ENCODE measurements at places on chromosomes 2 and 18.

GRCh38 chr18:79518683-79519128, 123.0 kb downstream of the NFATC1 start:
- DNase-seq = no peak

GRCh38 chr18:45282101-45282812, 333.0 kb upstream of the SLC14A2 start:
- no peak for DNase-seq

- DNase-seq = peak; percentile 28
These were observed 71.6 kb downstream of the ACTR2 start for GRCh38 chr2:65299246-65299645.

- DNase-seq = no peak
These were observed 22.9 kb downstream of the GPR35 start for GRCh38 chr2:240648155-240648649.

- no peak for DNase-seq
These were observed 277.0 kb downstream of the CDH2 start for GRCh38 chr18:27899893-27900292.

GRCh38 chr2:85545780-85546240, 6.8 kb downstream of the MAT2A start:
- no peak for DNase-seq

GRCh38 chr2:7031547-7032245, 114.5 kb downstream of the RNF144A start:
- no peak for DNase-seq

DNA sequence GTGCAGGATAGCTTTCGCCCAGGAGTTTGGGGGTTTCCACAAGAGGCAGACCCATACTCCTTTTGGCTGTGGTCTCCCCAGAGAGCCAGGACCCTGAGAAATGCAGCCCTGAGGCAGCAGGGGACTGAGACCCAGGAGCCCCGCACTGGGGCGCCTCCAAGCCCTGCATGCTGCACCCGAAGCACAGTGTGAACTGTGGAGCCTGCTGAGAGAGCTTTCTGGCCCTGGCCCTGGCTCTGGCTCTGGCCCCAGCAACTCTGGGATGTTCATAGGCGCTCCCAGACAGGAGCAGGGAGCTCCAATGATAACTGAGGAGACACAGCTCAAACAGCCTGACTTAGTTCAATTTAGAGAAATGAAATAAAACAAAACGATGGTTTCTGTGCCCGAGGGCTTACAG, 96.4 kb upstream of the TEX51 start:
- DNase-seq = no peak

- peak; percentile 59 for DNase-seq
These were observed 48.4 kb upstream of the CYTIP start for GRCh38 chr2:157492189-157492773.

GRCh38 chr2:215749092-215749957, 264.0 kb downstream of the MREG start:
- DNase-seq = no peak

GRCh38 chr2:7358865-7359447, 441.7 kb downstream of the RNF144A start:
- no peak for DNase-seq

GRCh38 chr2:78780864-78781583, 244.5 kb upstream of the REG3G start:
- no peak for DNase-seq

- DNase-seq = no peak
These were observed 1.8 kb downstream of the IL18RAP start for GRCh38 chr2:102424754-102425153.

GRCh38 chr2:55107436-55107835, 57.2 kb upstream of the RTN4 start:
- DNase-seq = no peak

DNA sequence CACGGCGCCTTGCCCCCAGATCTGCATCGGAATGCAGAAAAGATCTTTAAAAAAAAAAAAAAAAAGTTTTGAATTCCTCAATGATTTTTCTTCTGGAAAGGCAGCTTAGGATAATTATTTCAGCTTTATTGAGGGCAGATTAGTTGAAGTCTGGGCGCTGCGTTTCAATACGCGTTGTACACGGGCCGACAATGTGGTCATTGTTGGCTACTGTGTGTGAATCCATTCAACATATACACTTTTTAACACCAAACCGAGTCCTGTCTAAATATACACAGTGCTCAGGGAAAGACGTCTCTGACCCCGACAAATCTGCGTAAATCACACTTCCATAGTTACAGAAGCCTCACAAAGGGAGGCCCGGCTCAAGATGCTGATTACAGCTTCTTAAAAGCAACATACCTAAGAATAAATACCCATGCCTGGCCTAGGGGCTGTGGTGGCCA, 1.4 kb upstream of the SIX3 start:
- no peak for DNase-seq

- no peak for DNase-seq
These were observed at the start of gene DPP4 for GRCh38 chr2:162073888-162074631. DPP4 (minus strand) TSS chr2:162074215; CDS start chr2:162073981, 234 bp downstream.

GRCh38 chr2:95115418-95115817, 6.2 kb downstream of the MRPS5 start:
- DNase-seq = peak; percentile 51

DNA sequence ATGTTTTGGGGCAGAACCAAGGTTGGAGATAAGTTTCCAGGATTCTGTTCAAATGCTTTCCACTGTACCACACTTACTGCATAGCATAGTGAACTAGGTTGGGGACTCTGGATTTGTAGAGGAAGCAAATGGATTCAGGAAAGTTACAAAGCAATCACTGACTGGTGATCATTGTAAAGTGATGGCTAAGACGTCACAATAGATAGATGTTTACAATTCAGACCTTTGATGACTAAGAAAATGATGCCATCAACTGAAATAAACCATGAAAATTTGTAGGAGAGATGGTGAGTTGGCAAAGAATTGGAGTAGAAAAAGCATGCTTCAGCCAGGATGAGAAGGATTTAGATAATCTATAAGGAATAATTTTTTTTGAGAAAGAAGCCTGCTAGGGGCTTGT, 178.0 kb downstream of the UBE2E3 start:
- no peak for DNase-seq

- DNase-seq = no peak
These were observed 523.5 kb upstream of the ZEB2 start for GRCh38 chr2:145043399-145043834.

DNA sequence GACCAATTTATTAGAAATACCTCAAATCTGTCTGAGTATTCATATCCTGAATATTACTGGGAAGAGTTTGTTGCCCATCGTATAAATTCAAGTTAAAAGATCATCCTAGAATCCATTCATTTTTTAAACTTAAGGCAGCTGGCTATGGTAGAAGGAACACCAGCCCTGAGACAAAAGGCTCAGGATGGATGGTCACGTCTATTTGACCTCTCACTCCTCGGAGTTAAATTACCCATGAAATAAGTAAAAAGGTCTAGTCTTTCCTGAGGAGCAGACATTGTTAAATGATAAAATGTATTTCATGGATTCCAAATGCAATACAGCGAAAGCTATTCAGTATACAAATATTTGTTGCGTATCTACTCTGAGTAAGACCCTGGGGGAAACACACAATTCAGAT, 826.0 kb upstream of the LRATD1 start:
- no peak for DNase-seq

DNA sequence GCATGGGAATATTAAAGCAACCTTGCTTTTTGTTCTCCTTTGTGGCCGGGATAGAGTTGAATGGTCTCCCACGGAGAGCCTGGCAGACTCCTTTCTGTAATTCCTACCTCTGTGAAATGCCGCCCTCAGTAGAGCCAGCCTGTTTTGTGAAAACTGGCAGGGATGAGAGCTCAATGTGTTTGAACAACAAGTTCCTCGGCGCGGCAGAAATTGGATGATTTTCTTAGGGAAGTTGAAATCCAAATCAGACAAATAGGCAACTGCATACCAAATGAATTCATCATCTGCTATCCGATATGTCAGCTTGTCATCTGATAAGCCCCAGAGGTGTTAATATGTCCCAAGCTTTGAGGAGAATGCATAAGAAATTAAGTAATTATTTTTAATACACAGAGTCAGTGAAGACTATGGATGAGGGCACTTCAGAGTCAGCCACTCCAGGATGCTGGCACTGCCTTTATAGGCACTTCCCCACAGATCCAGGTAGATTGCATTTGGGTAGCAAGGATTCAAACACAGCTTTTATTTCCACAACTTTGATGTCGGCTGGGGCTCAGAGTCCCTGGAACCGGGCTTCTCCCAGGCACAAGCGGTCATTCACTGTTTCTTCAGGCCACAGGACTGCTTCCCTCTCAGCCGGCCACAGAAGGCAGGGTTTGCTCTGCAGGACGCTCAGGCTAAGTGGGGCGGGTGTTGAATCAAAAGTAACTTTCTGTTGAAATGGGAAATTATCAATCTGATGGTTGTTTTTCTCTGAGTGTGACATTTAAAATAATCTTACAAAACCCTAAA, 82.8 kb upstream of the REV1 start:
- no peak for DNase-seq

DNA sequence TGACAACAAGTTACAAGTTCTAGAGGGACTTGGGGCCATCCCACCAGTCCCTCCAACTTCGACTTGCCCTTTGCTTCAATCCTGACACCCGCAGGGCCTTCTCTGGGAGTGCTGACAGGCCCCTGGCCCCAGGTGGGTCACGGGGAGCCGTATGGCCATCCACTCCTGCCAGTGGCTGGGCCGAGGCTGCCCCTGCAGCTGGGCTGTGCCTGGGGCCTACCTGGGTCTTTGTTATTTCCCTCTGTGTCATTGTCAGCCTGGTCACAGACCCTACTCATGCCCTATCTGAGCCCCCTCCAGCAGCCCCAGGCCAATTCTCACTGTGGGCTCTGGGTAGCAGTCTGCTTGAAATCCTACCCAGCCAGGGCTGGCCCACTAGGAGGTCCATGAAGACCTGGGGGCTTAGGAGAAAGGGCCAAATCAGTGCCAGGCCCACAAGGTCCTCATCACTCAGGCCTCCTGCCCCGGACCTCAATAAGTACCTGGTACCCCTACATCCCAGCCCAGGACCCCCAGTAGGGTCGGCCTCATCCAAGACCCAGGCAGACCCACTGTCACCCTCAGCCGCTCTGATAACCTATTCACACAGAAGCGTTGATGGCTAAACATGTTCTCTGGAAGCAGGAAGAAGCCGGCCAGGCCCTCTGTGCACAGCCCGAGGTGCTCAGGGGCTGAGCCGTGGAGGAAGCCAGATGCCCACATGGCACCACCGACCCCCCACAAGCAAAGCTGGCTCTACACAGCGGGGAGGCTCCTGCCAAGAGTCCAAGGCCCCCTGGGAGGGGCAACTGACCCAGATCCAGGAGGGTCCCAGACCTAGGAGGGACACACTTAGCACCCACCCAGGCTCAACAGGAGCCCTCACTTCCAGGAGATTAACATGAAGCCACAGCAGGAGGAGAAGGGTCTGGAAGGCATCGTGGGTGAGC, 57.7 kb downstream of the BIN1 start:
- no peak for DNase-seq

DNA sequence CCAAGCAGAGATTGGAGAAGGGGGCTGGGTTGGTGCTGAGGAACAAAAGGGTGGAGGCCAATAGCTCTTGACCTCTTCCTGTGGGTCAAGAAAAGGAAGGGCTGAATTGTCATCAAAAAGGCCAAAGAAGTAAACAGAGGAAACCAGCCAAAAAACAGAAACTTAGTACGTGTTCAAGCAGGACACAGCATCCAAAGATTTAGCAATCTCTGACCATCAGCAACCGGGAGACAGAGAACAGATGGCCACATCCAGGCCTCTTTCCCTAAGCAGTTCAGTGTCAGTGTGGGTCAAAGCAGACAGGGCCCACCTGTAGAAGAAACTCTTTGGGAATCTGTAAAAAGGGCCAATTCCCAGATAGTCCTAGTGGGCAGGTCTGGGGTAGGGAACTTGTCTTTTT, 2.9 kb downstream of the DNPEP start:
- DNase-seq = no peak

- no peak for DNase-seq
These were observed 8.4 kb downstream of the TMEM247 start for GRCh38 chr2:46487667-46488335.

DNA sequence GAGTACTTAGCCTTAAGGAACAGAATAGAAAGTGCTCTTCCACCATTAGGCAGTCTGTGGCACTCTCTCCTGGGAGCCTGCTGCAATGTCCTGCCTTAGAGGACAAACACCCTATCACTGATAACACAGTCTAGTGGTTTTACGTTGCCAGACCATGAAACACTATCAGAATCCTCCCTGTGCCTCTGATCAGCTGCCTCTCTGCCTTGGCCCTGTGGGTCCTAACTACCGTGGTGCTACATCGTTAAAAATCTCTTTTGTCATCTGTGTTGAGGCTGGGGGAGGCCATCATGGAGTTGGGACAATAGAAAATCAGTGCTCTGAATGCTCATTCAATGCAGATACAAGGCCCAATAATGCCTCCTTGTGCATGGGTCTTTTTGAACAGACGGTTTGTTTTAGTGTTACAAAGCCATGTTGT, 11.9 kb upstream of the APCDD1 start:
- no peak for DNase-seq
